Smooth muscle cell of the pulmonary artery (primary cell): ENCODE measurements at places on chromosomes 12 and 14. TPM values are rescaled to one million over a fixed set of nuclear protein-coding genes. Genes with fewer than 3 reads are reported as not detected.

The KLRK1 gene
- total RNA-seq = not detected in 2 replicates

The EPS8 gene
- 117 and 237 TPM in 2 replicates for total RNA-seq

The TAS2R42 gene
- not detected in 2 replicates for total RNA-seq

The COQ5 gene
- total RNA-seq = 25.3 and 30.5 TPM in 2 replicates

The CCDC196 gene
- total RNA-seq = not detected in 2 replicates

The FGD4 gene
- total RNA-seq = 12.3 and 28.5 TPM in 2 replicates

The RNFT2 gene
- 6.1 and 6.6 TPM in 2 replicates for total RNA-seq

The OTOGL gene
- total RNA-seq = 0.07 and 0.39 TPM in 2 replicates

The MRPL52 gene
- total RNA-seq = 27.4 and 27.9 TPM in 2 replicates

The CD163L1 gene
- total RNA-seq = 0.43 and 2.6 TPM in 2 replicates
